COR-L47 (cell line): ENCODE measurements at places on chromosomes 3 and 15.

GRCh38 chr3:79810581-79810980, 42.8 kb upstream of the ROBO1 start:
- DNase-seq, result no peak

GRCh38 chr3:189269365-189269764, 97.6 kb downstream of the TPRG1 start:
- no peak for DNase-seq

- no peak for DNase-seq
These were observed 5.0 kb downstream of the ITGB5 start for GRCh38 chr3:124881976-124882697.

DNA sequence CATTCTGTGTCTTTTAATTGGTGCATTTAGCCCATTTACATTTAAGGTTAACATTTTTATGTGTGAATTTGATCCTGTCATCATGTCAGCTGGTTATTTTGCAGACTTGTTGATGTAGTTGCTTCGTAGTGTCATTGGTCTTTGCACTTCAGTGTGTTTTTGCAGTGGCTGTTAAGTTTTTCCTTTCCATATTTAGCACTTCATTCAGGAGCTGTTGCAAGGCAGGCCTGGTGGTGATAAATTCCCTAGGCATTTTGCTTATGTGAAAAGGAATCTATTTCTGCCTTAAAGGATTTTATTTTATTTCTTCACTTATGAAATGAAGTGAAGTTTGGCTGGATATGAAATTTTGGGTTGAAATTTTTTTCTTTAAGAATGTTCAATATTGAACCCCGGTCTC, 70.2 kb upstream of the CD96 start:
- no peak for DNase-seq

- DNase-seq, result no peak
These were observed 253.8 kb upstream of the IGF1R start for GRCh38 chr15:98394546-98394945.

DNA sequence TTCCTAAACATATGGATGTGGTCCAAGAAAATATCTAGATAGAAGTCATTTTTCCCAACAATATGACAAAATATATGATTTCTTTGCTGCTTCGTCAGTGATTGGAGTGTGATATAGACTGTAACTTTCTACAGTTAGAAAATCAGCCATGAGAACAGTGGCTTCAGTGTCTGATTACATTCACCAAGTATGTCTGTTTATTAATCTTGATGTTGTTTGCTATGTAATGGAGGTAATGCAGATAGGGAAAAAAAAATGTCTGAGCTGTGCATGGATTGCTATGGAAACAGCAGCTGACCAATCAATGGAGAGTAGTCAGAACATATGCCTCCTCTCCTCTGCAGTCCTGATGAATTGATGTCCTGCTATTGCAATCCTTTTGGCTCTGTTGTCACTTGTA, 72.3 kb upstream of the GAP43 start:
- DNase-seq, result no peak

- no peak for DNase-seq
These were observed 198.7 kb upstream of the LYSMD4 start for GRCh38 chr15:99931703-99932603.

- DNase-seq, result peak; percentile 53
These were observed 149.8 kb downstream of the APBA2 start for GRCh38 chr15:29035336-29036285.

GRCh38 chr3:183132409-183132808, 30.1 kb downstream of the LAMP3 start:
- no peak for DNase-seq

DNA sequence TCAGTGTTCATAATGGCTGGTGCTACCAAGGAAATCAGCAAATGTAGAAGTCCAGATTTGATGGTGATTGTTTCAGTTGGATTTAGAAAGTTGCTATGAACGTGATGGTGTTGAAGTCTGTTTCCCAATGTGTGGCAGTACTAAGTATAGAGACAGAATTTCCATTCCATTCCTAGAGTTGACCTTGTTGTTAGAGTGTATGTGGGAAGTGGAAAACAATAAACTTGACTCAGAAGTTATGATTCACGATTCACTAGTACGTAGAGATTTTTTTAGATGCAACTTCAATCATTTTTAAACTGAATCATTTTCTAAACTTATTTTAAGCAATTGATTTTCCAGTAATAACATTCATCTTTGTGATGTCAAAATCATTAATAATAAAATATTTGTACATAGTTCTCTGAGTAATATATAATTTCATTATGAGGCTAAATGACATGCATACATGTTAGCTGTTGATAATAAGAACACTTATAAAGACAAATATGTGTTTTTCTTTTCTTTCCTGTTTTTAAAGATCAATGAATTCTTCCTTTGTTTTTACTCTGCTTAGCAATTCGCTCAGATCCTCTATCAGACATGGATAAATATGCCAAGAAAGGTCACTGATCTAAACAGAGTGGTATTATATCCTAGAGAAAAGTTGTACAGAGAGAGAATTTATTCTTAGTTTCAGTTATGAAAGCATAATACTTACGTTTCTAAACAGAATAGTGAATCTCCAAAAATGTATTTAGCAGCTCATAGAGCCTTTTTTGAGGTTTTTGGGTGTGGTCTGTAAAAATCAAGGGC, 108.8 kb upstream of the GPR149 start:
- no peak for DNase-seq

GRCh38 chr3:172625404-172625803, 85.5 kb downstream of the NCEH1 start:
- DNase-seq, result no peak

GRCh38 chr3:89268059-89268458, 160.6 kb downstream of the EPHA3 start:
- DNase-seq, result no peak

- no peak for DNase-seq
These were observed 28.5 kb downstream of the ACKR4 start for GRCh38 chr3:132625613-132626012.

DNA sequence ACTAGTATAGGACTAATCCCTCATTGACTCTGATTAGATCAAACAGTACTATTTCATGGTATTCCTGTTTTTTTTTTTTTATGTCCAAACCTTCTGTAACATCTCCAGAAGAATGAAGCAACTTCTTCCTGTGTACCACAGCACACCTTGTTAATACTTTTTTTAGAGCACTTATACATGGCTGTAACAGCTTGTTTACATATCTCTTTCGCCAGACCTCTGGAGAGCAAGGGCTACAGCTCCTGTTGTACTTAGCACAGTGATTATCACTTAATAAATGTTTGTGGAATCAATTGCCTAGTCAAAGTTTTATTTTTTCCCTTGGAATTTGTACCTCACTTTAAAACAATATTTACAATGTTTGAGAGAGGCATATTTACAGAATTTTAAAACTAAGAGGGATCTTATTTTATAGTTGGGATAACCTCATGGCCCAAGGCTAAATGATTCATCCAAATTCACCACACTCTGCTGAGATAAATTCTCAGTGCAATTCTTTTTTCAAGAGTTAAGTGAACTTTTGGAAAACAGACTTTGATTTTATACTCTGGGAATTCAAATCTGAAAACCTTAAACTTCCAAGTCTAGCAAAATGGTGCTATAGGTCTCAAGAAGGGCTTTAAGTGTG, 9.2 kb upstream of the GATM start:
- no peak for DNase-seq

- peak; percentile 17 for DNase-seq
These were observed 770.0 kb downstream of the GRM7 start for GRCh38 chr3:7630925-7631324.

DNA sequence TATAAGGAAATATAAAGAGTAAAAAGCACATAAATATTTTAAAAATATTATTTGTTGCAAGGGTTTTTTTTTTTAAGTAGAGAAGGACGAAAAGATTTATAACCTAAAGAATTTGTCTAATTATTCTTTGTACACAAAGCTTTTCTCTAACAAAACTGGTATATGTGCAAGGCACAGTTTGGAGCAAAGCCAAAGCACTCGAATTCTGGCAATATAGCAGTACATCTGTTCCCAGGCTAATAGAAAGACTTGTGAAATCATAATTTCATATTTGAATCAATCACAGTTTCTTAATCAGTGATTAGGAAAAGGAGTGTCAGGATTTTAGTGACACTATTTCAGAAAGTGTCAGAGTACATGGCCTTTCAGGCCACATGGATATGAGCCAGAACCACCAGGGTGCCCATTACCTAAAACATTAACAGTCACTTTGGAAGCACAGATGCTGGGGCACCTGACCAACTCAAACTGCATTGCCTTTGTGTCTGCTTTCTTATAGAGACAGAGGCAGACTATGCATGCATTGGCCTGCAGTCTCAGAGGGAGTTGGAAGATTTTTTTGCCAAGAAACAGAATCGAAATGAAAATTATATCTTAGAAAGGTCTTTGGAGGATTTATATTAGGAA, 651.8 kb upstream of the SGO1 start:
- peak; percentile 47 for DNase-seq

DNA sequence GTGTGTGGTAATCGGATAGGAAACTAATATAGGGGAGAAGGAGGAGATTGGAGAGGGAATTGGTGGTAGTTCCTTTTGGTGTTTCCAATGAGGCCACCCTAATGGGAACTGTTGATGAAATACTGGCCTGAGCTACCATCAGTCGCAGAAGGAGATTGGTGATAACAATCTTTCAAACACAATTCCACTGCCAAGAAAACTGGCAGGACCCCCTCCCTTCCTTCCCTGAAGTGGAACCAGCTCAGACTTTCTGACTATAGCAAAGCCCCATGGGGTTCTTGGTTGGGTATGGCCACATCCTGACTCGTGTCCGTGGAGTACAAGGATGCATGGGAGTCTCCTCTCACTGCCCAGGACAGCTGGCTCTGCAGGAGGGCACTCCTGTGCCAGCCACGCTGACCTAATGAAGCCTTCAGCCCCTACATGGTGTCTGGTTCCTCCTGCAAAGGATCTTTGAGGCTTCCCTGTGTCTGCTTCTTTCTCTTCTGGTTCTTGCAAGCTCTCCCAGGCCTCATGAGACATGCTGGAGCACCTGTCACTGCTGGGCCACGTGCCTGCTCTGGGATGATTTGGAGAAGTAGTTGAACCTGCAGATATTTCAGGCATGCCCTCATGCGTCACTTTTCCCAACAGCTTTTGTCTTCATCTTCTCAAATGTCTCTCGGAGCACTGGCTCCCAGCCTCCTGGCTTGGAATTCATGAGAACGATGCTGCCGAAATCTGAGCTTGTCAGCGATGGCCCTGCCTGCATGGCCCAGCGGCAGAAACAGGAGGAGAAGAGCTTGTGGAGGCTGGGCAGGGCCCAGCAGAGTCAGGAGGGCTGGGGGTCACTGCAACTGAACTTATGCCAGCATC, 90.0 kb upstream of the ADPGK start:
- no peak for DNase-seq

- no peak for DNase-seq
These were observed 232.6 kb upstream of the LRTM1 start for GRCh38 chr3:55160241-55160983.

DNA sequence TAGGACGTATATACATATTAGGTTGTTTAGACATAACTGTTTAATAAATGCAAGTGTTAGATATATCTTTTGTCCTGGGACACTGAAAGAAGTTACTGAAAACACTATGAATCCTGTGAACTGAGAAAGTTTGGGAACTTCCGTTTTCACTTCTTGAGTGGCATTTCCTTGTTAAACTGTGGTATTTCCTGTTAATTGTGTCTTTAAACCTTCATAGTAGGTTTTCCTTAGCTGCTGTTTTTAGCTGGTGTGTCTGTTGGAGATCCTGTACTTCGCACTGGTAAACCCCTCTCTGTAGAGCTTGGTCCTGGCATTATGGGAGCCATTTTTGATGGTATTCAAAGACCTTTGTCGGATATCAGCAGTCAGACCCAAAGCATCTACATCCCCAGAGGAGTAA, 37.1 kb downstream of the ATP6V1A start:
- no peak for DNase-seq

DNA sequence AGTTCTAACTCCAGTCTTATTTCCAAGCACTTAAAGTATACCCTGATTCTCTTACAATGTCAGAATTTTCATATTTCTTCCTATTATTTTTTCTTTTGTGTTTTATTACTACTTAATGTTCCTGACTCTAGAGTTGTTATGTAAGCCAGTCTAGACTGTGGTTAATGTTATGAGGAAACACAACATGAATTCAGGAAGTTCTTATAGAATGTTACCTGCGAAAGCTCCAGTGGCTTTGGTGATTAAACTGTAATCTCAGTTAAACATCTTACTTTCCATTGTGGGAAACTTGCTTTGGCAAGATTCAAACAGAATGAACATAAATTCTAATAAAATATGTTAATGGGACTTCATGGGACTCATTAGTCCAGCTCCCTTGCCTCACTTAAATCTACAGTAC, 36.6 kb upstream of the CHL1 start:
- no peak for DNase-seq

GRCh38 chr3:32794487-32795308, 23.1 kb upstream of the TRIM71 start:
- no peak for DNase-seq

DNA sequence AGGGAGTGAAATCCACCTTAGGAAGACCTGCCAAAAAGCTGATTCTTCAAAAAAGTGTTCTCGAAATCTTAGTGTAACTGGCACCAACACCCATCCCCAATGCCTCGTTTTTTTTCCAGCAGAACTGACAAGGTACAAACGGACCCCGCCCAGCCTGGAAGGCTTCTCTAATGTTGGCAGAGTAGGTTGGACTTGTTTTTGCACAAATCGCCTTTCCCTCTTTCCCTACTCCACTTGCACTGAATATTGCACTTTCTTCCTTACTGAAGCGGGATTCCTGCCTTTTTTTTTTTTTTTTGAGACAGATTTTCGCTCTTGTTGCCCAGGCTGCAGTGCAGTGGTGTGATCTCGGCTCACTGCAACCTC, 544 bp upstream of the TIMMDC1 start:
- peak; percentile 6 for DNase-seq

DNA sequence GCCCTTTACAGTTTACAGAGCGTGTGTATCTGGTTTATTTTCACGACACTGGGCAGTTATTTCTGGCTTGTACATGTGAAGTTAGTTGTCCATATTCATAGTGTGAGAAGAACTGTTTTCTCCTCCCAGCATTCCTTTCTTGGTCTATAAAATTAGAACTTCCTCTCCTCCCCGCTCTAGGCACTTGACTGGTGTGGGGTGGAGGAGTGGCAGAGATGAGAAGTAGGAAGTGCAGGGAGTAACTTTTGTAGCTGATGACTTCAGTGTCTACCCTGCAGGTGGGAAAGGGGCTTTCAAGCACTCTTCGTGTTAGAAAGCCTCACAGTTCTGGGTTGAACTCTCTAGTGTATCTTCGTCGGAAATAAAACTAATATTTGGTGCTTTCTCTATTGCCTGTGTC, 13.4 kb downstream of the APOD start:
- no peak for DNase-seq

DNA sequence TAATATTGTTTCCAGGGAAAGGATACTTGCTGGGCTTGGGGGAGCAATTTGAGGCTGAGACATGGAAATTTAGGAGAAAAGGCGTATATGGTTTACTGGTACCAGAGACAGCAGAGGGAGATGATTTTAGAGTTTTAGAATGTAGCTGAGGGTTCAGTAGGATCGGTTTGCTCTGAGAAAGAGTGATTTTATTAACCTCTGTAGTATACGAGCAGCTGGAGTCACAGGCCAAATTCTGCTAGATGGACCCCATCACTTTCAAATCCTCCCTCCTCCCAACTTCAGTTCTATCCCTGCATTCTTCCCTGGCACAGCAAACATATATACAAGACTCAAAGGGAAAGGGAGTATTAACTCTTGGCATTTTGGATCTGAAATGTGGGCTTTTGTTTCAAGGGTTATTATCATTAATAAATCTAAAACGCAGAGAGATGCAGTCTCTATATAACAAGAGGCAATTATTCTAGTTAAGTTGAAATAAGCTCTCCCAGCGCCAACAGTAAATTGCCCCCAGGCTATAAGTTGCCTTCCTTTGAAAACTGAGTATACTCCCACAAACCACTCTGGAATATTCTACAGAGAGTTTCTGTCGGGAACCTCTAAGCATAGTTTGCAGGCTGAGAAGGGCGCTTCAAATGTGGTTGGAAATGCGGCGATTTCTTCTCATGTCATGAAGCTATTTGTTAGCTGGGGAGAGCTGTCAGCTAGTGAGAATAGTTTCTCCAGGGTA, 5.4 kb downstream of the CRABP1 start:
- no peak for DNase-seq
